ENCODE measurements at places on chromosomes 12 and 14.

DNA sequence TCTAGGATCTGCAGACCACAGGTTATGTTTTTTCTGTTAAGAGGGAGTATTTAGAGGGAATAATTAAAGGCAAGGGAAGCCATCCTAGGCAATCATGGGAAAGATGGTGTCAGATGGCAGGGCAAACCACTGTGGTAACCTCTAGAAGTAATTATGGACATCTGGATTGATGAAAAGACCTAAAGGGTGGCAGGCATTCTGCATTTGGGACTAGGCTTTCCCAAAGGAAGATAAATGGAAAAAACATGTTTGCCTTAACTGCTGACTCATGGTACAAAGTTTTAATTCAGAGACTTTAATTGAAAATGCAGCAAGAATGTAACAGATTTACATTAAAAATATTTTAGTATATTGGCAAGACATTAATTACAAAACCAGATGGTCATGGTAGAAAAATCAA lies 88.1 kb downstream of the TMEM30B start:
- DNase-seq = no peak

GRCh38 chr12:113086249-113087164 lies 30.0 kb downstream of the DTX1 start:
- DNase-seq = no peak

GRCh38 chr12:93191956-93192355 lies 185.8 kb upstream of the NUDT4 start:
- peak; percentile 19 for DNase-seq

DNA sequence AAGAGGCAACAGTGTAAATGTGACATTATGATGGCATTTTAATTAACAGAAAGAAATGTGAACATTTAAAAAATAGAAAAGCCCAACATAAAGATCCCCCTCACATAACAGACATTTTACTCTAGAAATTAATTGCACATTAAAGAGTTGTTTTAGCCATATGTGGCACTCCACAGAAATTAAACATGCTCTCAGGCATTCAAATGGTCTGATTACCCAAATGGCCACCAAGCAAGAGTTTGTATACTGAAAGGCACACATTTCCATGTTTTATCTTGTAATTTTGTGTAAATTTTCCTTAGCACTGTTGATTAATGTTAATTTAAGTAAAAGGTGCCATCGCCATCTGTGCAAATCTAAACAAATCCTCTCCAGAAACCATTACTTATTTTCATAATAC lies 43.5 kb downstream of the GTF2A1 start:
- no peak for DNase-seq

GRCh38 chr14:63045612-63046320 lies 508 bp upstream of the KCNH5 start:
- DNase-seq = no peak

DNA sequence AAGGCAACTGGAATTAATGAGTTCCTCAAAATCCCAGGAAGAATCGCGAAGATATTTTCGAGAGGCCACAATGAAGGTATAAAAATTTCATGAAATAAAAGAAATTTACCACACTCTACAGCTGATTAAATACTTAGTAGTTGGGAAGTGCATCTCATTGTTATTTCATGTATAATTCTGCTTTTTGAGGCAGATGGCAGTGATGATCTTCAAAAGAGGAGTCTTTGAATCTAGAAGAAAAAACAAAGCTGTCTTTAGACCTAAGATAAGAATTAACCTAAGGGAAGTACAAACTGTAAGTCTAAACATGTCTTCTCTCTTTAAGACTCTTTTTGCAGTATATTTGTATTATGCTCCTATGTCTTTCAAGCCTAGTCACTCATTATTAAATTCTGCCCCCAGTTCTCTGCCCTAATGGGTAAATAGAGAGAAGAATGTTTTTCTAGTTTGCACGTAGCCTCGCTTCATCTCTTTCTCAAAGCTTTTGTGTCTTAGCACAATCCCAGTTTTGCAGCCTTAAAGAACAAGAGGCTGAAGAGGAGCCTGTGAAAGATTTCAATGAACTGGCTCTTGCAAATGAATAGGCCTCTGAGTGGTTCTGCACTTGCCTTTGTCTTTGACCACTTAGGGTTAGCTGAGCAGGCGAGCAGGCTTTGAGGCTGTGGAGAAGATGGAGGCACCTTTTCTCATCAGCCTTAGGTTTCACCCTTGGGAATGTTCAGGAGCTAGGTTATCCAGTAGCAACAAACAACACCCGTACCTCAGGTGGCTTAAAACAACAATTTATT lies 32.7 kb downstream of the CFAP54 start:
- no peak for DNase-seq

DNA sequence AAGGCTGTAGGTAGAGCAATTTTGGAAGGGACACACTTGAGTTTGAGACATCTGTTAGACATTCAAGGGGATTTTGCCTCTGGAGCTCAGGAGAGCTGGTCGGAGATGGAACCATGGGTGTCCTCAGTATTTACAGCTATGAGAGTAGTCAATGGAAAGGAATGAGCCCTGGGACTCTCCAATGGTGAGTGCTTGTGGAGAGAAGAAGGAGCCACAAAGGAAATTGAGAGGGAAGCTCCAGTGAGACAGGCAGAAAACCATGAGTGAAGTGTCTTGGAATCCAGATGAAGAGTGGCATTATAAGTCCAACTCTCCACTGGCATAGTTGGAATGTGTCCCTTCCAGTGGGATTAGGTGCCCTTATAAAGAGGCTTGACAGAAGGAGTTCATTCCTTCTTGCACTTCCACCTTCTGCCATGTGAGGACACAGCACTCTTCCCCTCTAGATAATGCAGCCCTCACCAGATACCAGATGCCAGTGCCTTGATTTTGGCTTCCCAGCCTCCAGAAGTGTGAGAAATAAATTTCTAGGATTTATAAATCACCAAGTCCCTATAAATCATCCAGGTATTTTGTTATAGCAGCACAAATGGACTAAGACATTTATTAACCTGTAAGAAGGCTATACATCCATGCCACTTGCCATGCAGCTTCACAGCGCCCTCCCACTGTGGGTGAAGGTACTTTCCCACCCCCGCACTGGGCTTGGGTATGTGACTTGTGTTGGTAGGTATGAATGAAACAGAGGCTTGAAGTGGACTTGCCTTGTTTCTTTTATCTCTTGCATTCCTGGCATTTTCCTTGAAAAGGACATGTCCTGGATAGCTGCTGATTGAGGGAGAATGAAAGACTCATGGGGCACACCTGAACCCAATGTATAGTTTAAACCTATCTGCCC lies 27.3 kb downstream of the LLPH start:
- no peak for DNase-seq

- no peak for DNase-seq
These were observed 60.8 kb upstream of the KRAS start for GRCh38 chr12:25311506-25311905.

- no peak for DNase-seq
These were observed 2.6 kb downstream of the DIO3 start for GRCh38 chr14:101563654-101564443.

DNA sequence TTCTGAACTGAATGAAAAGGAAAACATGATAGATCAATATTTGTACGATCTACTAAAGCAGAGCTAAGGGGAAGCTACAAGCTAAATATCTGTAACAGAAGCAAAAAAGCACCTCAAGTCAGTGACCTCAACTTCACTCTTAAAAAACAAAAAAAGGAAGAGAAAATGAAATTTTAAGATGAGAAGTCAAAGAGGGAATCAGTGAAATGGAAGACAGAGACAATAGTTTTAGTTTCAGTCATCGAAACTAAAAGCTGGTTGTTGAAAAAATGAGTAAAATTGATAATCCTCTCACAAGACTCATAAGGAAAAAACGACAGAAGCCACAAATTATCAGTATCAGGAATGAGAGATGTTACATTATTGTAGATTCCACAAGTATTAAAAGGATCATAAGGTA lies 11.9 kb upstream of the SLC2A13 start:
- no peak for DNase-seq

- no peak for DNase-seq
These were observed 141.1 kb downstream of the ALG10 start for GRCh38 chr12:34163443-34163842.

Measured in ascending aorta (tissue), 2 donors.